NCI-H2081 (cell line): ENCODE measurements at places on chromosomes 11 and 22.

DNA sequence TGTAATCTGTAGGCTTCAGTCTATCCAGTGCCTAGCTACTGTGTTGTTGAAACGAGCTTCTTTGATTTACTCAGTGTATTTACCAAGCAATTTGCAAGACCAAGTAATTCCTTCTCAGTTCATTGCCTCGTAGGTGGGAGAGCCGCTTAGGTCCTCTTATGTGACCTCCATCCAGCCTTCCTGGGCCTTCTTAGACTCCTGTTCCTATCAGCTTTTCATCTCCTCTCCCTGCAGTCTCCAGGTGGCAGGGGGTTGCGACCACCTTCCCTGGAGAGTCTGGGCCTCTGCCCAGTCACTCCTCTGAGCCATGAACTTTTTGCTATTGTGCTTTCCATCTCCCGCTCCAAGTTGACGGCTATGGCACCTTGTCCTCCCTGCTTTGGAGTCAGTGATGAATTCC, 251.8 kb downstream of the KIRREL3 start:
- no peak for DNase-seq

GRCh38 chr11:9703280-9703679, 39.4 kb downstream of the SWAP70 start:
- no peak for DNase-seq

- DNase-seq, result no peak
These were observed 146.3 kb downstream of the WNT7B start for GRCh38 chr22:45830531-45831245.

DNA sequence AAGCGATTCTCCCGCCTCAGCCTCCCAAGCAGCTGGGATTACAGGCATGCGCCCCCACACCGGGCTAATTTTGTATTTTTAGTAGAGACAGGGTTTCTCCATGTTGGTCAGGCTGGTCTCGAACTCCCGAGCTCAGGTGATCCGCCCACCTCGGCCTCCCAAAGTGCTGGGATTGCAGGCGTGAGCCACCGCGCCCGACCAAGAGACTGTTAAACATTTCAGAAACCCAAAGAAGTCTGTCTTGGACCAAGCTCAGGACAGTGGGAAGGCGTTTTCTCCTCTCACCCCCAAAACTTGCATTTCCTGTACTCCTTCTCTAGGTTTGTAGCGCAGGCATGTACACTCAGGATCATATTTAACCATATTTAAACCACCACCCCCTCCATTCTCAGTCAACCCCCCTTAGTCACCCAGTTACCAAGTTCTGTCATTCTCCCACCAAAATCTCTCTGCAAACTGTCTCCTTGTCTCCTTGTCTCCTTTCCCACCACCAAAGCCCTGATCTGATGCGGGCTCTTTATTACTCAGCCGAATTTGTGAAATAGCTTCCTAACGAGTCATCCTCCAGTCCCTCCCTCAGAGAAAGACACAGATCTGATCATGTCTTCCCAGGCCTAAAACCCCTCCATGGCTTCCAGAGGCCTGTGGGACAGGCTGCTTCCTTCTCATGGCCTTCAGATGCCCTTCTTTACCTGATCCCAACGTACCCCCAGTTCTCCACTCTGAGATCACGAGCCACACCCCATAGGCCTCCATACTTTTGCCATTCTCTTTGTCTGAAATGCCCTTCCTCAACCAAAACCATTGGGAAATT, 29.0 kb upstream of the CREB3L1 start:
- no peak for DNase-seq

- DNase-seq, result no peak
These were observed 209.5 kb downstream of the CASP12 start for GRCh38 chr11:104688731-104689130.
